T-helper 9 cell (primary cell): ENCODE measurements at places on chromosomes 5 and 9.

DNA sequence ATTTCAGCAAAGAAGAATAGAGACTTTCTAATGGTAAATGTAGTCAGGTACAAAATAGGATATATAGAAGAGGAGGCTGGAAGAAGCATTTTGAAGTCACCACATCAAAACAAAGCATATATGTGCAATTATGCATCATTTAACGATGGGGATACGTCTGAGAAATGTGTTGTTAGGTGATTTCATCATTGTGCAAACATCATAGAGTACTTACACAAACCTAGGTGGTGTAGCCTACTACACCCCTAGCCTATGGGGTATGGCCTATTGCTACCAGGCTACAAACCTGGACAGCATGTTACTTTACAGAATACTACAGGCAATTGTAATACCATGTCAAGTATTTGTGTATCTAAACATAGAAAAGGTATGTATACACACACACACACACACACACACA, 28.4 kb downstream of the ELP1 start:
- no peak for DNase-seq

- DNase-seq, result peak; percentile 21
Observed at GRCh38 chr9:107425101-107426025, 64.2 kb downstream of the KLF4 start.

DNA sequence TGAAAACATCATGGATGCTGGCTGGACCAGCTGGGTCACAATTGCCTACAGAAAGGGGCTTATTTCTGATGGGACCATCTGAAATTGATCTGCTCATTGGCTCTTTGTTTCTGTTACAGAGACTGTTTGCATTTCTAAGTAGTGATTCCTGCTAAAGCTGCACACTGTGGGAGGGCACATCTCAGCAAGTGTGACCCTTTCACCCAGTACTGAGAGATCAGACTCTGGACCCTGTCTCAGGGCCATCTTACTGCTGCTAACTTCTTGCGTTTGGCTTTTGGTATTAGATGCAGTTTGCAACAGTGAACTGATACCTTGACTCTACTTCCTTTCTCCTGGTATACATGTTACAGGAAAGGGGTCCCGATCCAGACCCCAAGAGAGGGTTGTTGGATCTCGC, 24.5 kb upstream of the KDM4C start:
- DNase-seq, result no peak

DNA sequence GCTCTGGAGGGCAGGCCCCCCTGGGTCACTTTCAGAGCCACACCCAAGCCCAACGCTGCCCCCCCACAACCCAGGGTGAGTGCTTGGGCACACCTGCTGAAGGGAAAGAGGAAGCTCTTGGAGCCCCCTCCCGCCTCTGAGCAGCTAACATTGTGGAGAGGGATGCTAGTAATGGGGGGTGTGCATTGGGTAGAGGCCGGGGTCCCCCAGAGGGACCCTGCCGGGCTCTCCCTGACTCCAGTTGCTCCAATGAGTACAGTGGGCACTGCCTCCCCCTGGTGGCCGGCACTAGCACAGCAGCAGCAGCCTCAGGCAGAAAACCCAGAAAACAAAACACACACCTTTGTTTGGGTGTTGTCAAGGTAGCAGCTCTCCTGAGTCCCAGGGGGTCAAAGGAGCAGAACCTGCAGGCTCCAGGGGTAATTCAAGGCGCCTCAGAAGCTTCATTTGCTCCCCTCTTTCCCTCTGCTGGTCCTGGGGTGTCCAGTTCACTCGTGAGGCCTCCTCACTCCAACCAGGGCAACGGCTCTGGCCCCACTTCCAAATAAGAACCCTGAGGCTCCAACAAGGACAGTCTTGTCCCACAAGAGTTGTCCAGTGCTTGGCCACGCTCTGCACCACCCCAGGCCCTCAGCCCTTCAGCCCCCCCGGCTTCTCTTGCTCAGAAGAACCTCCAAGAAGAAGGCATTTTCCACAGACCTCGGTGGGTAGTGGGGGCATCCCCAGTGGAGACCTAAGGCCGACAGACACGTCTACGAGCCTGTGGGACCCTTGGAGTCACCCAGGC, 16.1 kb downstream of the GBGT1 start:
- peak; percentile 86 for DNase-seq

GRCh38 chr5:163456840-163457239, 3.1 kb downstream of the NUDCD2 start:
- DNase-seq, result no peak

DNA sequence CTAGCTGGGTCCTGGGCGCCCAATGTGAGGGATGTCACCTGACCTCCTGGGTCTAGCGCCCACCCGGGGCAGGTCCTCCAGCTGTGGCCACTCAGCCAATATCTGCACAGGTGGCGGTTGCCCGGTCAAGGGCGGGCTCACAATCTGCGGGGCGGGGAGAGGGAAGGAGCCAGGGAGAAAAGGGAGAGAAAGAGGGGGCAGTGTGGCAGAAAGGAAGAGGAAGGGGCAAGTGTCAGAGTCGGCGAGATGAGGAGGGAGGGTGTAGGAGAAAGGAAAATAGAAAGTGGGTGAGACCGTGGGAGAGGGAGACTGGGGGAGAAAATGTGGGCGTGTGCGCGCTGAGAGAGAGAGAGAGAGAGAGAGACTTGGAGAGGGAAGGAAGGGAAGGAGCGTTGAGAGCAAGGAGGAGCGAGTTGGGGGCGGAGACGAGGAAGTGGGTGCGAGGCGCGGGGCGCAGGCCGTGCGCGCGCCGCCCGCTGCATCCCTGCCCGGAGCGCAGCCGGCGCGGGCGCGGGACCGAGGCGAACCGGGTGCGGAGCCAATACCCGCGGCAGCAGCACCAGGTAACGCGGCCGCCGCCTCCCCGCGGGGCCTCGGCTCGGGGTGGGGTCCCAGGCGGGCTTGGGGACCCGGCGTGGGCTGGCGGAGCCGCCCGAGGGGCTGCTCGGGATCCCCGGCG, at the start of gene HRH2:
HRH2 (plus strand) TSS at position 479 of the 679 bp plus-strand sequence. CDS start 25,163 bp downstream, outside the sequence.
- DNase-seq, result no peak

GRCh38 chr9:5518937-5519319, 8.6 kb downstream of the PDCD1LG2 start:
- no peak for DNase-seq

GRCh38 chr5:54529565-54529964, 12.0 kb downstream of the SNX18 start:
- no peak for DNase-seq

DNA sequence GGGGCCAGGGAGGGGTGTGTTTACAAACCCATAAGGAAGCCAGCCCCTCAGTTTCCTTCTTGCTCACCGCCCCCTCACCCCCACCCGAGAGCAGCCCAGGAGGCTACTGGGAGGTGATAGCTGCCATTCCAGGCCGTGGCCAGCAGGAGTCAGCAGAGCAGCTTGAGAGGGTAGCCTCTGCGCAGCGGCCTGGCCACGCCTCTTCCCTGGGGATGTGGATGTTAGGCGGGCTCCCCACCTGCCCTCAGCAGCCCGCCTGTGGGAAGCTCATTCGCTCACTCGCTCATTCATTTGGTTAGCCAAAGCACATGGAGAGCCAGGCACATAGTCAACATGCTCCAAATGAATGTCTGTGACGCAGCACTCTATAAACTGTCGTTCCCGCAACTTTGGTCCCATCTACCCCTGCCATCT, 6.1 kb upstream of the DPM2 start:
- peak; percentile 67 for DNase-seq

GRCh38 chr9:71183251-71183650, 61.8 kb upstream of the TRPM3 start:
- no peak for DNase-seq

GRCh38 chr5:100901821-100902341, 1.2 kb downstream of the ST8SIA4 start:
- peak; percentile 54 for DNase-seq
